ENCODE measurements at places on chromosomes 11 and 22.

DNA sequence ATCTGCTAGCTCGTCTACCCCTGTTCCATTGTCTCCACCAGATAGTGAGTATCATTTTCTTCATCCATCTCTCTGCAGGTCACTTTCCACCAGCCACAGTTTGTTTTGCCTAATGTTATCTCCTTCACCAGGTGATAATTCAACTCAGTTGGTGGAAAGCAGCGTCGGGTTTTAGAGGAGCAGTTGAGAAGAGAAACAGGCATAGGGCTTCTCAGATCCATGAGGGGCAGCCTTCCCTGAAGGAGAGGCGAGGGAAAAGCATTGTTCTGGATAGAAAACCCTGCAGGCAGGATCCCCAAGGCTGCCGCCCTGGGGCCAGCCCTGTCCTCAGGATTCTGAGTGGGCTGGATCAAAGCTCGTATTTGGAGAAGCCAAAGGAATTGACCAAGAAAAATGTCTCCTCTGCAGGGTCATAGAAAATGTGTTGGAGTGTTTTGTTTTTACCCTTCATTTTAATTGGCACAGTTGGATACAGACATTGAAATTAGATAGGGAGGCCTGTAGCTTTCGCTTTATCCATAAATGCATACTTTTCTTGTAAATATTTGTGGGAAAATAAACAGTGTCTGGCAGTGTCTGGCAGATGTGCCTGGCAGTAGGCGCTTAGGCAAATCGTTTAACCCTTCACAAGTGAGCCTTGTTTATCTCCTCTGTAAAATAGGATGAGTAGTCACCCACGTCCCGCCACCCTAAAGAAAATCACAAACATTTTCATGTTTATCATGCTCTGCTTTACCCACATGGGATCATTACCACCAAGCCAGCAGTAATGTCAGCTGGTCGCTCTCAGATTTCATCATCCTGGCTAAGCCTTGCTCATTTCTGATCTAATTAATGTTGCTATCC, 73.4 kb upstream of the TTC12 start:
- H3K27me3 ChIP-seq, result no peaks in the 10 kb centered on the region
- H3K36me3 ChIP-seq, result peaks cover 28% of the 10 kb centered on the region
- H3K4me1 ChIP-seq, result peaks cover 14% of the 10 kb centered on the region
- H3K4me3 ChIP-seq, result no peak overlapping the region

GRCh38 chr11:124199702-124200101, 16.6 kb downstream of the OR10D3 start:
- peaks cover 4% of the 10 kb centered on the region for H3K4me1 ChIP-seq
- H3K27ac ChIP-seq, result no peak overlapping the region
- no peaks in the 10 kb centered on the region for H3K36me3 ChIP-seq
- H3K27me3 ChIP-seq, result no peaks in the 10 kb centered on the region

DNA sequence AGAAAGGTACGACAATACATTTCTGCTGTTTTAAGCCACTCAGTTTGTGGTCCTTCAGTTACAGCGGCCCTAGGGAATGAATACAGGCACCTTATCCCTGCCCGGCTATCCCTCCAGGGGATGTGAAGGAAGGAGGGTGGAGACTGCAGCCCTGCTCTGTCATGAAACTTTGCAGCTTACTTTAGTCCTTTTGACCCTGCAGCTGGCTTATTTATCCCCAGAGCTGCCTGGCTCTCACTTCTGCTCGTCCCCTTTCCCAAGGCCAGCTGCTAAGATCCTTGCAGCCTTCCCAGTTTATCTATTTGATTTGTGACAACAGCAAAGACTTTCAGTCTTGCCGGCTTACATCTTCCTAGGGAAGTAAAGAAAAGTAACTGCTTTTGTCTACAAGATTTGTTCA, 55.2 kb downstream of the SC5D start:
- DNase-seq, result no peak
- H3K36me3 ChIP-seq, result no peaks in the 10 kb centered on the region
- no peak overlapping the region for H3K4me3 ChIP-seq
- peaks cover 13% of the 10 kb centered on the region for H3K4me1 ChIP-seq
- H3K27me3 ChIP-seq, result peaks cover 3% of the 10 kb centered on the region

DNA sequence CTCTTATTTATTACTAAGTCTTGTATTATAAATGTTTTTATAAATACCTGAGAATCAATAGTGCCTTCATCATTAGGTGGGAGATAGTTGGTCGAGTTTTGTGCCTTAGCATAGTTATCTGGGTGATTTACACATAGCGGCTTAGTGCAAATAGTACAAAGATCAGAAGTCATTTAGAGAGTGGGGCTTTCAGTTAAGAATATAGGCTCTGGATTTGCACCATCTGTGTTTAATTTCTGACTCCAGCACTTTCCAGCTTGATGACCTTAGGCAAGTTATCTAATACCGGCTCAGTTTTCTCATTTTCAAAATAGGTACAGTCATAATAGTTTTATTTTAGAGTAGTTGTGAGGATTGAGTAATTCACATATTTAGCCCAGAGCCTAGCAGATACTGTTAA, 26.4 kb downstream of the PDE3B start:
- peaks cover 2% of the 10 kb centered on the region for H3K36me3 ChIP-seq
- no peaks in the 10 kb centered on the region for H3K27me3 ChIP-seq
- H3K4me1 ChIP-seq, result peaks cover 7% of the 10 kb centered on the region
- DNase-seq, result no peak
- no peak overlapping the region for H3K27ac ChIP-seq

GRCh38 chr11:73400293-73400692, 24.1 kb downstream of the RELT start:
- DNase-seq, result no peak
- H3K27ac ChIP-seq, result no peak overlapping the region
- no peaks in the 10 kb centered on the region for H3K27me3 ChIP-seq
- H3K36me3 ChIP-seq, result no peaks in the 10 kb centered on the region
- H3K4me1 ChIP-seq, result peaks cover 2% of the 10 kb centered on the region
- H3K4me3 ChIP-seq, result no peak overlapping the region

- no peak overlapping the region for H3K4me3 ChIP-seq
- H3K4me1 ChIP-seq, result peaks cover 37% of the 10 kb centered on the region
- peaks cover 1% of the 10 kb centered on the region for H3K27me3 ChIP-seq
- no peak overlapping the region for H3K27ac ChIP-seq
- no peaks in the 10 kb centered on the region for H3K36me3 ChIP-seq
Observed at GRCh38 chr22:35070451-35071093, 4.6 kb downstream of the ISX start.

DNA sequence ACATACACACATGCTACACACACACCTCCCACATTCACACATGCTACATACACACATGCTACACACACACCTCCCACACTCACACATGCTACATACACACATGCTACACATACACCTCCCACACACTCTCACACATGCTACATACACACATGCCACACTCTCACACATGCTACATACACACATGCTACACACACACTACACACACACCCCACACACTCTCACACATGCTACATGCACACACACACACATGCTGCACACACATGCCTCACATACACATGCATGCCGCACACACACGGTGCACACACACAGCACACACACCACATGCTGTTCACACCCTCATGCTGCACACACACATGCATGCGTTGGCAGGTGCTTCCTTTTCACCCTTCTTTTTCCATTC, 495.4 kb downstream of the NTM start:
- no peaks in the 10 kb centered on the region for H3K36me3 ChIP-seq
- peaks cover 43% of the 10 kb centered on the region for H3K27me3 ChIP-seq
- no peak overlapping the region for H3K27ac ChIP-seq
- DNase-seq, result no peak
- peaks cover 15% of the 10 kb centered on the region for H3K4me1 ChIP-seq
- H3K4me3 ChIP-seq, result no peak overlapping the region

DNA sequence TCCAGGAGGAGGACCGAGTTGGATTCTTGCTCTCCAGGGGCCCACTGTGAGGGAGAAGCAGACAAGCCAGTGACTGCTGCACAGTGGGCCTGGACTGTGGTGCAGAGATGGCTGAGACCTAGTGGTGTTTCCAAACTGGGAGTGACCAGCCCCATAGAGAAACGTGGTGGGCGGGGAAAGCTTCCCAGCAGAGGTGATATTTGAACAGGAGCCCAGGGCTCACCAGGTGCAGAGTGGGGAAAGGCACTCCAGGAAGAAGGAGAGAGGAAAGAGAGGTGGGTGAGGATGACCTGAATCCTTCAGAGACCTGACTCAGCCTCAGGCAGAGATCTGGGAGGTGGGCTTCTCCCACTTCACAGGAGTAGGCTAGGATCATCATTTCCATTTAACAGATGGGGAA, 52.1 kb upstream of the RASD2 start:
- no peak overlapping the region for H3K27ac ChIP-seq
- H3K4me1 ChIP-seq, result no peaks in the 10 kb centered on the region
- DNase-seq, result no peak

DNA sequence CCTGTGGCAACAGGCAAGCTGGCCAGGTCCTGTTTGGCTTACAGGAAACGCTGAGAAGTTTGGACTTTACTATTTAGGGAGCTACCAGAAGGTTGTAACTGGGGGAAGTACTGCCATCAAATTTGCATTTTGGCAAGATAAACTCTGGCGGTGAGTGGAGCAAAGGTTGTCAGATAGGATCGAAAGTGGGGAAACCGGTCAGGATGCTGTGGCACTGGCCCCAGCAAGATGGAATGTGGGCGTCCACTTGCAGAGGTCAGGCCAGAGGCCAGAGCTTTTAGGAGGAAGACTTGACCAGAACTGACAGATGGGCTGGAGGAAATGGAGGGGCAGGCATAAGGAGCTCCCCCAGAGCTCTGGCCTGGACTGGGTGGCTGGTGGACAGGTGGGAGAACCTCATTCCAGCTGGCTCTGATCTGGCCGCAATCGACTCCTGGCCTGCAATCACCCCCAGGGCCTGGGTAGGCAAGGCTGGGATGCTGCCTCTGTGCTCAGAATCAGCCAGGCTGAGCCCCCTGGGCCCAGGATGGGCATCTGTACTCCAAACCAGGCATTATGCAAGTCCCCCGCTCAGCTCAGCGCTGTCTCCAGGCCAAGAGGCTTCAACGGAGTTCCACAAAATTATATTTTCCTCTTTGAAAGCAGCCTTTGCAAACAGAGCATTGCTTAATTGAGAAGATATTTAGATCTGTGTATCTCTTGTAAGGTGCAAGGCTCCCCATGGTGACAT, 178.3 kb upstream of the NECTIN1 start:
- H3K27me3 ChIP-seq, result no peaks in the 10 kb centered on the region
- peaks cover 40% of the 10 kb centered on the region for H3K4me1 ChIP-seq
- H3K36me3 ChIP-seq, result no peaks in the 10 kb centered on the region
- no peak for DNase-seq
